AG08396 (cell line): ENCODE measurements at places on chromosomes 5 and 9.

- no peak for DNase-seq
These were observed 58.4 kb downstream of the HABP4 start for GRCh38 chr9:96508227-96508940.

DNA sequence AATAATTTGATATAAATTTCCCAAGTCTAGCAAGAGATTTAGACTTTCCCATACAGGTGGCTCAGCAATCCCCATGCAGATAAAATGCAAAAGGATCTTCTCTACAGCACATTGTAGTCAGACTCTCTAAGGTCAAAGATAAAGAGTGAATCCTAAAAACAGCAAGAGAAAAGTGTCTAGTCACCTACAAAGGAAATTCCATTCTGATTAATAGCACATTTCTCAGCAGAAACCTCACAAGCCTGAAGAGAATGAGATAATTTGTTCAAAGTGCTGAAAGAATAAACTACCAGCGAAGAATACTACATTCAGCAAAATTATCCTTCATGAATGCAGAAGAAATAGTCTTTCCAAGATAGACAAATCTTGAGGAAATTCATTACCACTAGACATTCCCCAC, 493.3 kb downstream of the PRELID2 start:
- DNase-seq, result no peak

GRCh38 chr9:38362852-38363588, 29.5 kb upstream of the ALDH1B1 start:
- DNase-seq, result peak; percentile 77

DNA sequence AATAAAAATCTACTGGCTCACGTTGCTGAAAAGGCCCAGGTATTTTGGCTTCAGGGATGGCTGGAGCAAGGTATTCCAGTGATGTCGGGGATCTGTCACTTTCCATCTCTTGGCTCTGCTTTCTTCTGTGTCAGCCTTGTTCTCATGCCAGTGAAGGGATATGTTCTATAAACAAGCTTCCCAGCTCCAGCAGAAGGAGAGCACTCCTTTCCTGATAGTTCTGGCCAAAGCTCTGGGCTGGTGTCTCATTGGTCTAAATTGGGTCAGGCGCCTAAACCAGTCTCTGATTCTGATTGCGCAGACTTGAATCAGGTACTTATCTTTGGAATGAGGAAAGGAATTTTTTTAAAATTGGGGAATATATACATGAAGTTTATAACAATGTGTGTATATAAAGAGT, 5.1 kb downstream of the SNX30 start:
- DNase-seq, result peak; percentile 48
